NCI-H2081 treated with DMSO at 0.1 percent for 48 hours (cell line): ENCODE measurements at places on chromosomes 2 and 18.

DNA sequence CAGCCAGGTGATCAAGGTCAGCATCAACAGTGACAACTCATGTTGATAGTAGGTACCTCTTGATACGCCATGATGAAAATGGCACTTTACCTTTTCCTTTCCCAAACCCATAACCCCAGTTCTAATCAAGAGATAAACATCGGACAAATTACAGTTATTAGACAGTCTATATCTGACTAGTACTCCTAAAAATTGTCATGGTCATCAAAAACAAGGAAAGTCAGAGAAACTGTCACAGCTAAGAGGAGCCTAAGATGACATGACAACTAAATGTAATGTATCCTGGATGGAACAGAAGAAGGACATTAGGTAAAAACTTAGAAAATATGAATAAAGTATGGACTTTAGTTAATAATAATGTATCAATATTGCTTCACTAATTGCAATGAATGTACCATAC lies 97.1 kb upstream of the DNMT3A start:
- no peak for DNase-seq

DNA sequence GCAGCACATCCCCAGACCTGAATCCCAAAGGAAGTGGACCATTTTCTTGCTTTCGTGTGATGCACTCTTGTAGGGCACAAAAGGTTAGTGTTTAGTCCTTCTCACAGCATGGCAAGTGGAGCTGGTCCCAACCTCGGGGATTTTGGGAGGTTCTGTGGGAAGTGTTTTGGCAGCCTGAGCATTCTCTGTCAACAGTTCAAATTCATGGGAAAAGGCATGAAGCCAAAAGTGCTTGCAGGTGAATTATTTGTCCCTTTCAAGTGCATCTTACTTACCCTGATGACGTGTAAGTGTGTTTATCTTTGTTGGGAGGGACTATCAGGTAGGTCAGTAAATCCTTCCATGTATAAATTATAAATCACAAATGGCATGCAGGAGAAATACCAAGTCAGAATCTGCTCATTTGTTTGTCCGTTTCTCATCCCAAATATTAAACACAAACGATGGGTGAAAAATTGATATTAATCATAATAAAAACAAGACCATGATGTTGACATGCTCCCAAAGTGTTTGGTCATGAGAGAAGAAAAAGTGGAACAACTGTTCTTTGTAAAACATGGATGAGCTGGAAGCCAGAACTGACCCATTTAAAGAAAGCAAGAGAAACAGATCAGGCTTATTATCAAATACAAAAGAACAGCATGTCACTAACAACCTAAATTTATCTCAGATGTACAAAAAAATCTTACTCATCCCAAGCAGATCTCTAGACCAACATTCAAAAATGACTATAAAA lies 57.6 kb downstream of the EPHA4 start:
- DNase-seq = no peak

GRCh38 chr2:189641002-189641401 lies 20.3 kb upstream of the ASNSD1 start:
- no peak for DNase-seq

- DNase-seq = no peak
Measured at GRCh38 chr18:71471963-71472725, 1072.0 kb downstream of the CBLN2 start.

DNA sequence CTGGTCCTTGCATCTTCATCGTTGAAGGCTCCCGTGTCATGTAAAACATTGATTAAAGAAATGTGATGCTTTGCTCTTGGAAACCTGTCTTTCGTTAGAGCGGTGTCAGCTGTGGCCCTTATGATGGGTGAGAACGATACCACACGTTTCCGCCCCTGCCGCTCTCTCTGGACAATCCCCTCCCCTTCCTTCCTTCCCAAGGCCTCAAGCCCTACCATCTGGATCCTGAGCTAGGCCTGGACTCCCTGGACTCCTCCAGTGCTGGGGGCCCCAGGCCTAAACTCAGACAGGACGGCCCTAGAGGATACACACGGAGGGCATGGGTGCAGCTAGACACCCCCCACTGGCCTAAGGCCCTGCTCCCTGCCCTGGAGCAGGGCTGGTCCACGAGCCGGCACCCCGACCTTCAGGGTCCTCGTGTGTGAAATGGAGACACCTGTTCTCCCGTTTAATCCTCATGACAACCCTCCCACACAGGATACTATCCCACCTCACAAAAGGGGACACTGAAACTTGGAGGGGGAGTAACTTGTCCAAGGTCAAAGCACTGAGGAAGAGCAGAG lies 13.2 kb downstream of the BIN1 start:
- no peak for DNase-seq

GRCh38 chr2:19607931-19608771 lies 249.7 kb upstream of the OSR1 start:
- DNase-seq = no peak

- DNase-seq = no peak
Measured at GRCh38 chr18:1653873-1654272, 749.2 kb downstream of the ADCYAP1 start.

- DNase-seq = no peak
Measured at GRCh38 chr2:136647039-136647438, 118.3 kb upstream of the THSD7B start.

DNA sequence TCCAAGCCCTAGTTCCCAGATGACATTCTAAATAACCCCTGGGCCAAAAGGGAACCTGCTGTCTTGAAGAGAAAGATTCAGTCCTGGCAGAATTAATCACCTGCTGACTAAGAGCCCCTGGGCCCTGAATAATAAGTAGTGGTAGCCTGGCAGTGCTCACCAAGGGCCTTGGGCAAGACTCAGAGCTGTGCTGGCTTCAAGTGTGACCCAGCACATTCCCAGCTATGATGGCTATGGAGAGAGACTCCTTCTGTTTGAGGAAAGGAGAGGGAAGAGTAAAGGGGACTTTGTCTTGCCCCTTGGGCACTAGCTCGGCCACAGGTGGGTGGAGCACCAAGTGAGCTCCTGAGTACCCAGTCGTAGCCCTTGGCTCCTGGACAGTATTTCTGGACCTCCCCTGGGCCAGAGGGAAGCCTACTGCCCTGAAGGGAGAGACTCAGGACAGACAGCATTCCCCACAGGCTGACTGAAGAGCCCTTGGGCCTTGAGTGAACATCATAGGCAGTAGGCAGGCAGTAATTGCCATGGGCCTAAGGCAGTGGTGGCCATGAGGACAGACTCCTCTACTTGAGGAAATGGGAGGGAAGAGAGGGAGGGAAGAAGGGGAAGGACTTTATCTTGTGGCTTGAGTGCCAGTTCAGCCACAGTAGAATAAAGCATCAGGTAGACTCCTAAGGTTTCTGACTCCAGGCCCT lies 40.0 kb upstream of the INPP4A start:
- no peak for DNase-seq

DNA sequence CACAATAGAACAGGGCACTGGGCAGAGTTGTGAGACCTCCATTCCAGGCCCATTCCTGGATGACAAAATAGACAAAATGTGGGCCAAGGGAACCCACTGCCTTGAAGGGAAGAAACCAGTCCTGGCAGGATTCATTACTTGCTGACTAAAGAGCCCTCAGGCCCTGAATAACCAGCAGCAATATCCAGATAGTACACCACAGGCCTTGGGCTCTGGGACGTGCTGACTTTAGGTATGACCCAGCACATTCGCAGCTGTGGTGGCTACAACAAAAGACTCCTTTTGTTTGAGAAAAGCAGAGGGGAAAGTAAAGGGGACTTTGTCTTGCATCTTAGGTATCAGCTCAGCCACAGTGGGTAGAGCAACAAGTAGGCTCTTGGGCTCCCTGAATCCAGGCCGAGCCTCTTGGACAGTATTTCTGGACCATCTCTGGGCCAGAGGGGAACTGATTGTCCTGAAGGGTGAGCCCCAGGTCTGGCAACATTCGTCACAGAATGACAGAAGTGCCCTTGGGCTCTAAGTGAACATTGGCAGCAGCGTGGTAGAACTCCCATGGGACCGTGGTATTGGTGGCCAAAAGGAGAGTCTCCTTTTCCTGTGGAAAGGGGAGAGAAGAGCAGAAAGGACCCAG lies 89.9 kb upstream of the CD226 start:
- no peak for DNase-seq

GRCh38 chr18:3305354-3305762 lies 43.4 kb downstream of the MYL12B start:
- no peak for DNase-seq

DNA sequence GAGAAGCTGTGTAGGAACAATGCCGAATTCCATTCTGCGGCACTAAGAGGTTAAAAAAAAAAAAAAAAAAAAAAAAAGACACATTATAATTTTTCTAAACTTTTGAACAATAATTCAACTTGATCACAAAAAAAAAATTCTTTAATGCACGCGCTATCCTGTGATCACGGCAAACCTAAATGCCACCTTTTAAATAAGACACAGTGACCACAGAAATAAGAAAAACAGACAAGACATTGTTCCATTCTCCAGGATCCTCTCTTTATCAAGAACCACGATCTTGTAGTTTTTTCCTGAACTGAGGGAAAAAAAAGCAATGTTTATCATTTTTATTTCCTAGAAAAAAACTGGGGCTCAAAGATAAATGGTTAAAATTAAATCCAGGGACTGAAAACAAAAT lies 9.4 kb downstream of the SUCLG1 start:
- DNase-seq = no peak

DNA sequence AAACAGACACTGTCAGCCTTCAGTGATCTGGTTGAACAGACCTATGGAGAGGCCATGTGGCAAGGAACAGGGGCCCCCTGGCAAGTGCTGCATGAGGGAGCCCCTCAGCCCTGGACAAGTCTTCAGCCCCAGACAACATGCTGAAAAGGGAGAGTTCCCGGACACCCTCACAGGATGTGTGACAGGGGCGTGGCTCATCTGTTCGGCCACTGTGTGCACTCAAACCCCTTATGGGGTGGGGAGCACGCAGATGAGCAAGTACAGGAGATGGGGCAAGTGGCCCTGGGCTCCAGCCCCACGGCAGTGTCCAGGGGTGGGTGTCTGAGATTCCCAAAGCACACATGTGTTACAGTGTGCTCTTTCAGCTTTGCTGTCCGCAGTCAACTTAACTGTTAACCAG lies 35.4 kb upstream of the MPPE1 start:
- DNase-seq = no peak

DNA sequence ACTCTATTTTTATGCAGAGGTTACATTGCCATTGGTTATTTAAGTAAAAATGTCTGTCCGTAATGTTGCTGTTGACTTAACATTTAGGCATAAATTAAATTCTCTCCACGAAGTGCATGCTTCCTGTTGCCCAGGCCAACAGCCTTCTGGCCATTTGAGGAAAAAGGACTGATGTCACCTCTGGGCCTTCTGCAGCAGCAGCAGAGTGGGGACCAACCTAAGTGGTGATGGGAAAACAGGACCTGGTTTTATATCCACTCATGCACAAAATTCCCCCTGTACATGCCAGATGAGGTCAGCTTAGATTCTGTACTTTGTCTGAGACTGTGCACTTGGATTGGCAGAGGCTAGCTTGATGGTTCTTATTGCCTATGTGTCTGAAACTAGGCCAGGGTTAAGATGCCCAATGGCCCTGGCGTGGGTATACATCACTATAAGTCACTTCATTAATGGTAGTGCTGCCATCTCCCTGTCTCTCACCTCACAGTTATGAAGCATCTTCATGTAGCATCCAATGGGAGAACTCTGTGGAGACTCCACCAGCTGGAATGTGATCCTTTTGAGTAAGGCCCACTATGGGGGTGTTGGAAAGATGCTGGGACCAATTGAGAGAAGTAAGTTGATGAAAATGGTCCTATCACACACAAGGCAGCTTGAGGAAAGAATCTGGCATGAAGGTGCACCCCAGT lies 4.4 kb downstream of the ARHGAP25 start:
- no peak for DNase-seq

DNA sequence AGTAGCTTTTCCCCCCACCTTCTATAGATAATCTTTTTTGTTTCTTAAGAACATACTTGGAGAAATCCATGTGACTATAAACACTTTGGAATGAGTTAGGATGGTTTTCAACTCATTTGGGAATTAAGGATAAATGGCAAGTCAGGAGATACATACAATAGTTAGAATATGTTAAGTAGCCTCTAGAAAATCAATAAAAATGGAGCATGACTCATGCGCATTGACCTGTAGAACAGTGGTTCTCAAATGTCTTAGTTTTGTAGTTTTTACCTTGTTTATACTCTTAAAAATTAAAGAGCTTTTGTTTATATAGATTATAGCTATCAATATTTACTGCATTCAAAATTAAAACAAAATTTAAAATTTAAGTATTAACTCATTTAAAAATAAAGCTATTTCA lies 24.7 kb downstream of the NUP35 start:
- DNase-seq = no peak

GRCh38 chr2:173631127-173631460 lies 276.4 kb downstream of the CDCA7 start:
- DNase-seq = no peak

DNA sequence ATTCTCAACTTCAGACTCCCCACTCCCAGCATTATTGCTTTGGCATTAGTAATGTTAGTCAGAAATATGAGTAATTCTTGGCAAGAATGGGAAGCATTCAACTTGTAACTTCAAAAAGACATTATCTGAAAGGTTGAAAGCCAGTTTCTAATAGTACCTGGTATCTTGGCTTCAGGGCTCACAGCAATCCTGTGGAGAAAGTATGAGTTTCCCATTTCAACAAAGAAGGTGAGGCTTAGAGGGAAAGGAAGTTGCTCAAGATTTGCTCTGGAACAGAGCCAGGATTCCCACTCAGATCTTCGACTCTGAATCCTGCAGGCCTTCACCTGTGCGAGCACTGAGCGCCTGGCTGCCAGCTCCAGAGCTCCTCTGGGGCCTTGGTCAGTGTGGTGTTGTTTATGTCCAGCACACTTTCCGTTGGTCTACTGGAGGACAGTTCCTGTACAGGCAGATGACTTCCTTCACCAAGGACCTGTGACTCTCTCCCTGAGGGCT lies 136.1 kb downstream of the MCFD2 start:
- no peak for DNase-seq

GRCh38 chr2:43233218-43234212 lies 7.1 kb upstream of the ZFP36L2 start:
- DNase-seq = no peak

DNA sequence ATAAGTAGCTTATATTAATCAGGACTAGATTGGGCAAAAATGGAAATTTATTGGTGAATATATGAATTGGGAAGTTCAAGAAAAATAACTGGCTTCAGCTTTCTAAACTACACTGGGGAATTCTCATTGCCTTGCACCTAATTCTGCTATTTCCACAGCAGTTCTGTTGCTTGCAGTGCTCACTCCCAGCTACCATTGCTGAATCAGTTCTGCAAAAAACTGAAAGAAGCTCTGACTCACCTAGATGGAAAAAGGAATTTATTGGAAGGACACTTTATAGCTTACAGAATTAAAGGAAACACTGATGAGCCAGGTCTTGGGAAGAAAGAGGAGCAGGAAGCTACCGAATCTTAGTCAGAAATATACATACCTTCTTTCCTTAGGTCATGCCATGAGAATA lies 60.3 kb upstream of the ACVR1 start:
- no peak for DNase-seq

DNA sequence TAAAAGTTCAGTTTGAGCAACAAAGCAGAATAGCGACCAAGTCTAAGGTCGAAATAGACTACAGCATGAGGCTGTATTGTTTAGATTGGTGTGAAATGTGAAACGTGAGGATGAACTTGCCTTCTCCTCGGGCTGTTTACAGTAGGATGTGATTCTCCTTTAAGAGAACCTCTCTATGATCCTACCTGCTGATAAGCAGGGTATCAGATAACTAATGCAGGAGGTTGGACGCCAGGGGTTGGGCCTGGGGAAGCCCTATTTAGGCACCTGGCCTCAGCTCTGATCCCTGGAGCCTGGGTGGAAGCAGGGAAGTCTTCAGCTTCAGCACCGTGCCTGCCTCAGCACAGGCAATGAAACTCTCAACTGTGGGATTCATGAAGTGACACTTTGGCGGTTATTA lies 11.4 kb downstream of the CRYGD start:
- DNase-seq = no peak

GRCh38 chr2:172843266-172843582 lies 107.6 kb downstream of the RAPGEF4 start:
- DNase-seq = no peak
